ENCODE measurements at places on chromosomes 12 and 14. TPM values are rescaled to one million over a fixed set of nuclear protein-coding genes. Genes with fewer than 3 reads are reported as not detected.

The ETFRF1 gene
- total RNA-seq = 12.5 TPM

The MYF6 gene
- not detected for total RNA-seq

The GLS2 gene
- not detected for total RNA-seq

The PTPRR gene
- total RNA-seq = 0.94 TPM

The CCDC175 gene
- total RNA-seq = not detected

The HOXC6 gene
- total RNA-seq = 0.35 TPM

The MYF5 gene
- total RNA-seq = not detected

The ACACB gene
- 1.2 TPM for total RNA-seq

The SIX6 gene
- not detected for total RNA-seq

The POTEG gene
- total RNA-seq = not detected

The RAB3IP gene
- 1.9 TPM for total RNA-seq

The TRIM9 gene
- total RNA-seq = 0.59 TPM

The SERPINA1 gene
- total RNA-seq = not detected

The ZNF605 gene
- 8.2 TPM for total RNA-seq

The HPD gene
- 1.1 TPM for total RNA-seq

The SPTB gene
- total RNA-seq = not detected

The MED13L gene
- 117 TPM for total RNA-seq

The PXN gene
- 4.4 TPM for total RNA-seq

The C12orf54 gene
- not detected for total RNA-seq

The P3H3 gene
- 74.8 TPM for total RNA-seq

The HOXC10 gene
- total RNA-seq = not detected

The DDN gene
- not detected for total RNA-seq

The KRT86 gene
- not detected for total RNA-seq

The SMCO2 gene
- total RNA-seq = 0.08 TPM

The TMEM30B gene
- 0.08 TPM for total RNA-seq

The SERPINA12 gene
- total RNA-seq = not detected

The KLHL33 gene
- total RNA-seq = 0.23 TPM

The DCAF11 gene
- total RNA-seq = 62.1 TPM

The KRT77 gene
- not detected for total RNA-seq

The APOF gene
- not detected for total RNA-seq

The SYT1 gene
- 22.9 TPM for total RNA-seq

The PLEKHD1 gene
- total RNA-seq = not detected

The RAD51AP1 gene
- 0.23 TPM for total RNA-seq

The DIO2 gene
- 4.2 TPM for total RNA-seq

The KRT81 gene
- total RNA-seq = not detected
